ENCODE measurements at places on chromosomes 16 and 17. TPM values are rescaled to one million over a fixed set of nuclear protein-coding genes. Genes with fewer than 3 reads are reported as not detected.

The KCNH4 gene
- total RNA-seq: under 0.01 TPM

The LRRC37A gene
- 3.1 TPM for total RNA-seq

The MT1G gene
- 1.5 TPM for total RNA-seq

The SLC22A31 gene
- 0.85 TPM for total RNA-seq

The MIF4GD gene
- 6.9 TPM for total RNA-seq

The CCL7 gene
- 2.5 TPM for total RNA-seq

The TLCD2 gene
- total RNA-seq: 2.0 TPM

The FAM20A gene
- 1.7 TPM for total RNA-seq

The PLA2G10 gene
- not detected for total RNA-seq

The CYTH1 gene
- 5.9 TPM for total RNA-seq

The ARHGAP44 gene
- 4.8 TPM for total RNA-seq

The ADAP2 gene
- total RNA-seq: 7.9 TPM

The SLC12A3 gene
- total RNA-seq: not detected

The PRSS53 gene
- 1.9 TPM for total RNA-seq

The NRN1L gene
- total RNA-seq: not detected

The ODAD4 gene
- total RNA-seq: 0.56 TPM

The CACNG1 gene
- total RNA-seq: not detected

The ZNHIT3 gene
- total RNA-seq: 20.9 TPM

Data from regular cardiac myocyte (primary cell).